Stimulated activated CD4-positive, alpha-beta T cell treated with anti-CD3 and anti-CD28 coated beads, TNF-alpha, amount 100 ng/mL, for 4 hours (primary cell): ENCODE measurements at places on chromosomes 3 and 15.

DNA sequence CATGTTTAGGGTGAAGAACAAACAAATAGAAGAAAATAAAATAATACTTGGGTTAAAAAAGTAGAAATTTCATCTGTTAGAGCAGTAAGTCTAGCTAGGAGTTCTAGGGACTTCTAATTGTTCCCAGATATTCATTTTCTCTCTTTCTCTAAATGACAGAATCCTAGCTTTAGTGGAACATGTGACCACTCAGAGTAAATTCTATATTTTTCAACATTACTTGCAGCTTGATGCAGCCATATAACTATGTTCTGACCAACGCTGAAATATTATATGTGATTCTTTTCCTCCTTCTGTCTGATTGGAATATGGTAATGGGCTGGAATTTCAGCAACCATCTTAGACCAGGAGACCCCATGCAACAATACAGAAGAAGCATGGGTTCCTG is 8.1 kb downstream of the PTX3 start:
- no peak for DNase-seq

GRCh38 chr3:46350262-46350565 is 3.7 kb upstream of the CCR2 start:
- no peak for DNase-seq

DNA sequence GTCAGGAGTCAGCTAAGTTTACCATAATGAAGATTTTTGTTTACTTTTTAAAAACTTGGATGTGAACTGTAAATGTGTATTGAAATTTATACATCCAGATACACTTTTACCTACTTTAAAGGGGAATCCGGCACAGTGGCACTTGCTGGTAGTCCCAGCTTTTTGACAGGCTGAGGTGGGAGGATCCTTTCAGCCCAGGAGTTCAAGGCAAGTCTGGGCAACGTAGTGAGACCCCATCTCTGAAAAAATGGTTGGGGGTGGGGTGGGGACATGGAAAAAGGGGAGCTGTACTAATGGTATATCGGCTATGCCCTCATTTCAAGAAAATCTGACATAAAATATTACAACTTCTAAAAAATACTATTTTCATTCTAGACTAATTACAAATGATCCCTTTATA is 95.8 kb upstream of the CGNL1 start:
- no peak for DNase-seq

DNA sequence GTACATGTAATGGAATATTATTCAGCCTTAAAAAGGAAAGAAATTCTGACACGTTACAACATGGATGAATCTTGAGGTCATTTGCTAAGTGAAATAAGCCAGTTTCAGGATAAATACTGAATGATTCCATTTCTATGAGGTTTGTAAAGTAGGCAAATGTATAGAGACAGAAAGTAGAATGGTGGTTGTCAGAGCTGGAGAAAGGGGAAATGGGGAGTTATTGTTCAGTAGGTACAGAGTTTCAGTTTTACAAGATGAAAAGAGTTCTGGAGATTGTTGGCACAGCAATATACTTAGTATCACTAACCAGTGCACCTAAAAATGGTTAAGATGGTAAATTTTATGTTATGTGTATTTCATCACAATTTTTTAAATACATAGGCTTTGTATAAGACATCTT is 60.6 kb downstream of the USP8 start:
- no peak for DNase-seq

- DNase-seq: no peak
Measured at GRCh38 chr3:65607101-65607500, 431.6 kb downstream of the MAGI1 start.

DNA sequence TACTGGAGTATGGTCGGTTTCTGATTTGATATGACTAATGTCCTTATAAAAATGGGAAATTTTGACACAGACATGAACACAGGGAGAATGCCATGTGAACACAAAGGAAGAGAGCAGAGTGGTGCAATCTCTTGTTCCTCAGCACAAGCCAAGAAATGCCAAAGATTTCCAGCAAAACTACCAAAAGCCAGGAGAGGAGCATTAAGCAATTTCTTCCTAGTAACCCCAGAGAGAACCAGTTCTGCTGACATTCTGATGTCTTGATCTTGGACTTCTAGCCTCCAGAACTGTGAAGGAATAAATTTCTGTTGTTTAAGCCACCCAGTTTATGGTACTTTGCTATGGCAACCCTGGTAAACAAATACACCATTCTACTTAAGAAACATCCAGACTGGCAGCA is 227.8 kb upstream of the MRPL3 start:
- no peak for DNase-seq

- no peak for DNase-seq
Measured at GRCh38 chr3:23761440-23761896, 44.3 kb upstream of the UBE2E1 start.

GRCh38 chr3:185687271-185687878 is 101.3 kb downstream of the SENP2 start:
- no peak for DNase-seq

DNA sequence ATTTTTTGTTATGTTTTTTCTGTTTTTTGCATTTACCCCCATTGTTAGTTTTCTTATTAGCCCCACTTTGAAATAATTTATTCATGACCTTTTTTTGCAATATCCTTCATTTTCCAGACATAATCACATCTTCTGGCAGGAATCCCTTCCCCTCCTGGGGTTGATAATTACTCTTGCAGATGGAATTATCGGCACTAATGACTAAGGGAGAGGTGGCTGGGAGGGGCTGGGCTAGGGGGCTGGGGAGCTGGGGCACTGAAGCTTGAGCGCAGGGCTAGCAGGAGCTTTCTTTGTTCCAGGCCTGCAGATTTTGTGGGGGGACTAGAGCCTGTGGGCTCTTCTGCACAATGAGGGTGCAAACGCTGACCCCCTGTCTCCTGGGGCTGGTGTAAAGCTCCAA is 77.8 kb downstream of the RAB11A start:
- no peak for DNase-seq

- DNase-seq: no peak
Measured at GRCh38 chr3:143010024-143010423, 8.7 kb downstream of the U2SURP start.

DNA sequence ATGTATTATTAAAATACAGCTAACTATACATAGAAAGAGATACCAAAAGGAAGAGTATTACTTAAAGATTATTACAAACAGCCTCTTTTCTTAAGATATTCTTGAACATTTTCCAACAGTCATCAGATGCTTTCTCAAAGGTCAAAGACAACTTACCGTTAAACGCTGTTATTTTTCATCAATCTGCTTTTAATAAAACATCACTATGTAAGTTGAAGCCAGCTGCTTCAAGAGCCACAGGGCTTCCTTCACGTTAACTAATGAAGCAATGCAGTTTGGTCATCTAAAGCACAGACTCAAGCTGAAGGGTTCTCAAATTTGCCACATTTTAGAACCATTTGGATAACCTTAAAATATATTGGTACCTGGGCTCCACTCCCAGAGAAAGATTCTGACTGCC is 578.8 kb downstream of the ROBO2 start:
- no peak for DNase-seq

- DNase-seq: no peak
Measured at GRCh38 chr15:85925649-85926237, 131.0 kb upstream of the KLHL25 start.

DNA sequence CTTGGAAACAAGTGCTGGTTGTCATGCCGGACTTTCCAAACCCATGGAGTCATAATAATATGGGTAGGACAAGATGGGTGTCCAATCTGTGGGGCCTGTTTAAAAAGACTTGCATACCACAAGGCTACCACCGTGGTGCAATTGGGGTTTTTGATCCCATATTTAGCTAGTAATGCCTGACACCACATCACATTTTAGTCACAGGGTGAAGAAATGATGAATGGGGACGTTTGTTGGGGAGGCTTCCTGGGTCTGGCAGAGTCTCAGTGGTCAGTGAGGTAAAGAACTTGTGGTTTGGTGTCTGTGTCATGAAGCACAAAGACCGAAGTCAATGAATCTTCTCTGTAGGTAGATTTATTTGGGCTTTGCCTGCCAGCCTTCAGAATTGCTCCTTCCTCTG is 31.0 kb downstream of the P3H2 start:
- DNase-seq: no peak

DNA sequence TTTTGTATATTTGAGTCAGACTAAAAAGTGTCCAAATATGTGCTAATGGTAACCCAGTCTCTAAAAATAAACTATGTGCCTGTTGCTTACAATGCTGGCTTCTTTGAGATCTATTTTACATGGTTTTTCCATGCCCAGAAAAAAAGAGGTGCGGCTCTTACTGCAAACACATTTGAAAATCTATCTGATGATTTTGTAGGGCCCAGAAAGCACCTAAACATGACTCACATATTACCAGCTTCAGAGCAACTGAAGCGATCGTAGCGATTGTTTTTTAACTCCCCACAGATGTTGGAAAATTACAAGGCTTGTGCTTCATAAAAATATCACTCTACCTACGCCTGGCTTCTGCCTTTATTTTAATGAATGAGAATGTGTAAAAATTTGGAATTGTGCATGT is 53.5 kb downstream of the SUCNR1 start:
- DNase-seq: no peak

- no peak for DNase-seq
Measured at GRCh38 chr3:152386208-152386607, 117.5 kb downstream of the MBNL1 start.

GRCh38 chr15:71596672-71597071 is 213.7 kb upstream of the NR2E3 start:
- DNase-seq: no peak

DNA sequence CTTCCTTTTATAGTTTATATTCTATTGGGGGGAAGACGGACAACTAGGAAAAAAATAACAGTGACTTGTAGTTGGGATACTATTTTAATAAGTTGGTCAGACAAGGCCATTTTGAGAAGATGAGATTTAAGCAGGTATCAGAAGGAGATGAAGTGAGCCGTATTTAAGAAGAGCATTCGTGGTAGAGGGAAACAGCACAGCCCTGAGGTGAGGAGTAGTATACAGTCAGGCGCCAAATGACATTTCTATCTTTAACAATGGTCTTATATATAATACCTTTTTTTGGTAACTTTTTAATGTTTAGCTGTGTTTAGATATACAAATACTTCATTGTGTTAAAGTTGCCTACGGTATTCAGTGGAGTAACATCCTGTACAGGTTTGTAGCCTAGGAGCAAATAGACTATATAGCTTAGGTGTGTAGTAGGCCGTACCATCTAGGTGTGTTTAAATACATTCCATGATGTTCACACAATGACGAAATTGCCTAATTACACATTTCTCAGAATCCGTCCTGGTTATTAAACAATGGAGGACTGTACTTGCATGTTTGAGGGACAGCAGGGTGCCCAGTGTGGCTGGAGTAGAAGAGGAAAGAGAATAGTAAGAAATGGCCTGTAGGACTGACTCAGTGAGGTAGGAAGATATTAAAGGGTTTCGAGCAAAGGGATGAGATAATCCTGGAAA is 1.6 kb downstream of the NKTR start:
- no peak for DNase-seq

DNA sequence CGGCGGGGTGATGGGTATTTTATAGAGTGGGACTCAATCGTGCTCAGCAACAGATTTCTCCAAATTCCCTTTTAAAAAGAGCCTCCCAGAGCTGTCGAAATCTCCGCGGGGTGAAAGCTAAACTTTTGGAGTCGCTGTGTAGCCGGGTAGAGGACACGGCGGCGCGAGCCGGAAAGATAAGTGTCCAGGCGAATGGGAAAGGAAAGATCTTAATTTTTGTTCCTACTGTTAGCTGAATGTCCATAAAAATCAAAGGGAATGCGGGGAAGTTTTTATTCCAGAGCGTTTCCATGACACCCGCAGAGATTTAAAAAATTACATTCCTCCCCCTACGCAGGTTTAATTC is 9.1 kb downstream of the EOMES start:
- no peak for DNase-seq

GRCh38 chr3:107062787-107063186 is 314.5 kb upstream of the CCDC54 start:
- no peak for DNase-seq

- DNase-seq: no peak
Measured at GRCh38 chr3:49673121-49673714, 933 bp upstream of the APEH start.

DNA sequence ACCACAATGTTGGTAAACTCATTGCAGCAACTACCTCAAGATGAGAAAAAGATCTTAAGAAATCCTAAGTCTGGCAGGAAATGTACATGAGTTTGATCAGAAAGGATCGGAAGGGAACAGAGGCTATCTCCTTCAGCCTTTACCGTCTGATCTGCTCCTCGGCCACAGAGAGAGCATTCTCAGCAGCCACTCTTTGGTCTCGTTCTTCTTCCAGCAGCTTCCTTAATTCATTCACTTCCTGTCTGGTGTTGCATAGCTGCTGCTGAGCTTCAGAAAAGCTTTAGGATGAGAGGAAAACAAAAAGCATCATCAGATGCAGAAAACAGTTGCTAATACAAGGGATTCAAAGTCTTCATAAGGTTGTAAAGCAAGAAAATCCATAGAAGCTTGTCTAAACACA is 6.6 kb upstream of the HCLS1 start:
- no peak for DNase-seq

DNA sequence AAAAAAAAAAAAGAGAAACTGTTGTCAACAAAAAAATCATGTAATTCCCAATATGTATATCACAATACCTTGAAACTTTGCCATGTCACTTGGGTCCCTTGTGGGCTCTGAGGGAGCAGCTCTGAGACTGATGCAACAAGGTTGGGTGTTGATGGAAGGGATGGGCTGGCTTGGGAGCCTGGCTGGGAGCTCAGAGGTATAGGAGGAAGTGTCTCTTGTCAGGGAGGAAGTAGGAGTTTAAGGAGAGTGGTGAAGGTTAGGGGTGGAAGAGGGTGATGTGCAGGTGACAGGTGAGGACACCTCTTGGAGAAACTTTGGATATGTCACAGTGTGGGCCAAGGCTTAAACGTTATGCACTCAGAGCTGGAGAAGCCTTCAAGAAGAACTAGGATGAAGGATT is 2.0 kb upstream of the TM6SF1 start:
- DNase-seq: no peak

GRCh38 chr15:45469027-45469426 is 53.5 kb downstream of the SLC30A4 start:
- no peak for DNase-seq

DNA sequence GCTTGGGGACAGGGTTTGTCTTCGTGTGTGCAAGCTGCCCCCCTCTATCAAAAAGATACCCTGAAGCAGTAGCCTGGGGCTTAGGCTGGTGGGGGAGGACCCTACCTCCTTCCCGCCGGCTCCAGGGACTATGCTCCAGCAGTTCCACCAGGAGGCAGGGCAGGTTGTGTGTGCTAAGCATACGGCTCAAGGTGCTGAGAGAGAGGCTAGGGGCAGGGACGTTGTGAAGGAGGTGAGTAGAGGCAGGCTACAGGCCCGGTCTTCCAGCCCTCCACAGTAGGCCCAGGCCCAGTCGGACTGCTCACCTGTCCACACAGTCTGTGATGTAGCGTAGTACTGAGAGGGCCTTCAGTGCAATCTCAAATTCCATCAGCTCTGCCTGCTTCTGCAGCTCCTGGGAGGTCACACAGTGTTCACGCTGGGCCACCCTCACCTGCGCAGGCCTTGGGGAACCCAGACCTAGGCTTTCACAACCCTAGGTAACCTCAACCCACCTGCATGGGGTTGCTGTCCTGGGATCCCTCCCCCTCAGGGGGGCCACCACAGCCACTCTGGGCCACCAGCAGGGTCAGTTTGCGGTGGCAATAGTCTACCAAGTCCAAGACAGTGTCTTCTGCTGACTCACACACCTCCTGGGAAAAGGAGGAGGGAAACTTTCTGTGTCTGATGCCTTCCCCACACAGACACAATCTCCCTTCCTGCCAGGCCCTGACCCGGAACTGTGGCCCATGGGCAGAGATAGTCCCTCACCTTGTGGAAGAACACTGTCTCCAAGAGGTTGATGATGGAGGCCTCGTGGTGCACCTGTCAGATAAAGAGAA is 2.4 kb upstream of the RASSF1 start:
- no peak for DNase-seq
